NCI-H526 treated with DMSO at 0.1 percent for 48 hours (cell line): ENCODE measurements at places on chromosomes 6 and 20.
A peak's percentile ranks its signal among the peaks of the same experiment; 100 is the strongest.

GRCh38 chr6:167472148-167472547 is 147.3 kb downstream of the TTLL2 start:
- no peak for DNase-seq

GRCh38 chr6:170453586-170454511 is 99.3 kb downstream of the PSMB1 start:
- DNase-seq = no peak

GRCh38 chr6:147204060-147204785 is at the start of gene STXBP5:
STXBP5 (plus strand) TSS chr6:147204417; CDS start chr6:147204533, 116 bp downstream.
- DNase-seq = peak; percentile 61

DNA sequence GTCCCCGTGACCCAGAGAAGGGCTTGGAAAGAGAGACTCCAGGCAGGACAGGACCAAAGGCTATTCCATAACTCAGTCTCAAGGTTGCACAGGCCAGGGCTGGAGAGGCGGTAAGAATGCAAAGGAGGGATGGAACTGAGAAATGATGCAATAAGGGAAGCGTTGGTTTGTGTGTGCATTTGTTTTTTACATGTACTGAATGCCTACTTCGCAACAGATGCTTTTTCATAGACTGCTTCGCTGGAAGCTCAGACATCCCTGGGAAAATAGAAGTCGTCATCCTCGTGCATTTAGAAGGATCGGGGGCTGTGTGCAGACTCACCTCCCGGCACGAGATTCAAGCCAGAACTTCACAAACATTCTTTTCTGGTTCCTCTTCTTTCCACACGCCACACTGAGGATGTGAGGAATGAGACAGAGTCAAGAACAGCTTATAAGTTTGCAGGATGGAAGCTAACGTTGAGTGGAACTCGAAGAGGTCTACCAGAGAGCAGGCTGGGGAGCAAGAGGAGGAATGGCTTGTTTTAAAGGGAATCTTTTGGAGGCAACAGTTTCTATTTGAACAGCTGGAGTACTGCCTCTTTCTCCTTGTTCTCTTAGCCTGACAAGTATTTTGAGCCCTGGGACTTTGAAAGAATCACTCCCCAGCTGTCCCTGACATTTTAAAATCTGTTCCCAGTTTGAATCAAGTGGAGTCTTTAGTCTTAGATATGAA is 19.3 kb upstream of the LY86 start:
- DNase-seq = no peak

GRCh38 chr6:12717356-12717755 is 789 bp downstream of the PHACTR1 start:
- no peak for DNase-seq
